Stromal cell of bone marrow (primary cell): ENCODE measurements at places on chromosomes 6 and 20.

- no peak for DNase-seq
Observed at GRCh38 chr6:165183496-165184140, 125.8 kb downstream of the C6orf118 start.

DNA sequence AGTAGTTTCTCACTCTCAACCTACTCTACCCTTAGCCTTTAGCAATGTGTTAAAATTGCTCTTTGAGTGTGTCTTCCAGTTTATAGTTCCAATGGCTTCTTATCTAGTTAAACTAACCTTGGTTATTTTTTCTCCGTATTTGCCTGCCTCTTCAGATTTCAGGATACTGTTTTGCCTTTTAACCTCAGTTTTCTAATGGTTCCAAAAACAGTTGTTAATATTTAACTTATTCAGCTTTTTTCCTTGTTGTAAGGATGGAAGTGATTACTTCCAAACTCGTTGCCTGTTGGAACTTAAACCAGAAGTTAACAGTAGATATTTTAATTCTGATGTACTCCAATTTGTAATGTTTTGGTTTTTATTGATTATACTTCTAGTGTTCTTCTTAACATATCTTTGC, 1574.9 kb downstream of the HACE1 start:
- no peak for DNase-seq

DNA sequence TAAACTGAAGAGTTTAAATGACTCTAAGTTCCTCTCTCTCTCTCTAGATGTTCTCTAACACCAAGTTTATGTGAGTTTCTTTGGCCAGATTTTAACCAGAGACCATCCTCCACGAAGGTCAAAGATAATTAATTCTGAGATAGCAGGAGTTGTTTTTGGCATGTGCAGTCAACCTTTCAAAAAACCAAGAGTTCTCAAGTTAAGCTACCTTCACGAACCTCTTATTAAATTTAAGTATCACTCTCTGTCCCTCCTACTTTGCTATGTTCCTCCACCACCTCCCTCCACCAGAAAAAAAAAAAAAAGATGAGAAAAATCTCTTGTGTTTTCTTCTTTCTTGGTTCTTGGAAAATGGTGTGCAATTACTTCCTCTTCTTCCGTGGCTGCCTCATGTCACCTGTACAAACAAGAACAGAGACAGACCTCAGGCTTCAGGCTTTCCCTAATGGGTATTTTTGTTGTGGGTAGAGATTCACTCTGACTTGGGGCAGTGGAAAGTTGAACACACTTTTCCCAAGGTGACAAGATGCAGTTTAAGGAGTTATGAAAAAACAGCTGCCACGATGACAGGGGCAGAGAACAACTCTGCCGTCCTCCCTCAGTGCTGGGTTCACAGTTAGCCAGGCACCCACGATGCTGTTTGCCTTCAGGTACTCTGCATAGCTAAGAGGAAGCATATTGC, 64.3 kb downstream of the ADTRP start:
- no peak for DNase-seq

- no peak for DNase-seq
Observed at GRCh38 chr6:120935908-120936307, 398.4 kb downstream of the TBC1D32 start.

DNA sequence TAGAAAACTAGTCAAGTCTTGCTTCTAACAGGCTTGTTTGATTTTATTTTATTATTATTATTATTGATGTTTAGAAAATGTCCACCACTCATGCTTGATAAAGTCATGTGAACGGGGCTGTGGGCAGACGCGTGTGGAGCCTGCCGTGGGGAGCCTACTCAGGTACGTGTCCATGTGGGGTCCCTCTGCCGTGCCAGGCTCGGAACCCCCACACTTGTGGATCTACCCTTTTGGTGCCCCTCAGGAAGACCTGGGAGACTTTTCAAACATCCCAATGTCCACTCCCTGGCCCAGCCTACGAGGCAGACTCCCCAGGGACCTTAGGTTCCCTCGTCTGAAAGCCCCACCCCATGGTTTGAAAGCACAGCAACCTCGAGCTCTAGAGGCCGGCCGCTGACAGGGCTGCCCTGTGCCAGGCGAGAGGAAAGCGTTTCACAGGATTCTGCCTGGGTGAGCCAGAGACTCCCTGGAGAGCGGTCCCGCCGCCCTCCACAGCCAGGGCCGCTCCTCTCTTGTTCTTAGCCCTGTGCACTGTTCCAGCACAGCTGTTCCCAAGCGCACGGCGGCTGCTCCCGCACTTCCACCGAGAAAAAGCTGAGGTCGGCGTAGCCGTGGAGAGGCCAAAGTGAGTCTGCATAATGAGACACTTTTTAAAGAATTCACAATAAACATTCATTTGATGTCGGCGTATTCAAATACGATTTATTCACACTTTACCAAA, 249.7 kb downstream of the TTLL2 start:
- DNase-seq = no peak
